ENCODE measurements at places on chromosomes 7 and 10.

DNA sequence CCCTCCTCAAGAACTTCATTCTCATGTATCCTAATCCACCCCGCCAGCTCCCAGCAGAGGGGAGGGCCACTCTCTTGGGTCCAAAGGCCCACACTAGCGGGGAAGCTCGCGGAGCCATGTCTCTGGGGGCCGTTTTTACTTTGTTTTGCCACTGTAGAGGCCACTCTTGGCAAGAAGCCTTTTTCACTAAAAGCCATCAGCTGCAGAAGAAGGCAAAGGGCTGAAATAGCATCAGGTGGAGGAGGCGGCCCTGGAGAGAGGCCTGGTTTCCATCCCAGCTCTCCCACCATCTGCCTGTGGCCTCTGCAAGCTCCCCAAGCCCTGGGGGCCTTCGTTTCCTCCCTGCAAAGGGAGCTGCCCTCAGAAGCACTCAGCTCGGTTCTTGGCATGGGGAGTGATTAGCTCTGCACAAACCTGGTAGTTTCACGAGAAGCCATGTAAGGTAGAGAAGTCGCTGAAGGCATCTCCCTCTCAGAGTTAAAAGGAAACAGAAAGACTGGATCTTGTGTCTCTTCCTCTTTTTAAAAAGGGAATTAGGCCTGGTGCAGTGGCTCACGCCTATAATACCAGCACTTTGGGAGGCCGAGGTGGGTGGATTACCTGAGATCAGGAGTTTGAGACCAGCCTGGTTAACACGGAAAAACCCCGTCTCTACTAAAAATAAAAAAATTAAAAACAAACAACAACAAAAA lies 70.3 kb downstream of the PARP12 start:
- no peak for DNase-seq

- DNase-seq: no peak
Observed at GRCh38 chr7:78017591-78018100, 219.1 kb downstream of the PHTF2 start.

GRCh38 chr7:116970238-116970910 lies 17.1 kb downstream of the ST7 start:
- DNase-seq: no peak

DNA sequence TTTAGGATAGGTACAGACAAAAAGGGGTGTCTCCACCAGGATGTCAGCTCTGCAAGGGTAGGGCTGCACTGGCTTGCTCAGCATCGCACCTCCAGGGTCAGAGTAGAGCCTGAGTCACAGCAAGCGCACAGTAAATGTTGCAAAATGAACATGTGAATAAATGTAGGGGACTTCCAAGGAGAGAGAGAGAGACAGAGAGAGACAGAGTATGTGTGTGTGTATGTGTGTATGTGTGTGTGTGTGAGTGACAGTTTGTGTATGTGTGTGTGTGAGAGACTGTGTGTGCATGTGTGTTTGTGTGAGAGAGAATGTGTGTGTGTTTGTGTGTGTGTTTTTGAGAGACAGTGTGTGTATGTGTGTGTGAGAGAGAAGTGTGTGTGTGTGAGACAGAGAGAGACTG lies 163.3 kb downstream of the RPS24 start:
- DNase-seq: peak; percentile 54

GRCh38 chr7:107446988-107447387 lies 22.9 kb upstream of the GPR22 start:
- DNase-seq: peak; percentile 49

- no peak for DNase-seq
Observed at GRCh38 chr10:119344381-119344780, 137.0 kb downstream of the GRK5 start.

DNA sequence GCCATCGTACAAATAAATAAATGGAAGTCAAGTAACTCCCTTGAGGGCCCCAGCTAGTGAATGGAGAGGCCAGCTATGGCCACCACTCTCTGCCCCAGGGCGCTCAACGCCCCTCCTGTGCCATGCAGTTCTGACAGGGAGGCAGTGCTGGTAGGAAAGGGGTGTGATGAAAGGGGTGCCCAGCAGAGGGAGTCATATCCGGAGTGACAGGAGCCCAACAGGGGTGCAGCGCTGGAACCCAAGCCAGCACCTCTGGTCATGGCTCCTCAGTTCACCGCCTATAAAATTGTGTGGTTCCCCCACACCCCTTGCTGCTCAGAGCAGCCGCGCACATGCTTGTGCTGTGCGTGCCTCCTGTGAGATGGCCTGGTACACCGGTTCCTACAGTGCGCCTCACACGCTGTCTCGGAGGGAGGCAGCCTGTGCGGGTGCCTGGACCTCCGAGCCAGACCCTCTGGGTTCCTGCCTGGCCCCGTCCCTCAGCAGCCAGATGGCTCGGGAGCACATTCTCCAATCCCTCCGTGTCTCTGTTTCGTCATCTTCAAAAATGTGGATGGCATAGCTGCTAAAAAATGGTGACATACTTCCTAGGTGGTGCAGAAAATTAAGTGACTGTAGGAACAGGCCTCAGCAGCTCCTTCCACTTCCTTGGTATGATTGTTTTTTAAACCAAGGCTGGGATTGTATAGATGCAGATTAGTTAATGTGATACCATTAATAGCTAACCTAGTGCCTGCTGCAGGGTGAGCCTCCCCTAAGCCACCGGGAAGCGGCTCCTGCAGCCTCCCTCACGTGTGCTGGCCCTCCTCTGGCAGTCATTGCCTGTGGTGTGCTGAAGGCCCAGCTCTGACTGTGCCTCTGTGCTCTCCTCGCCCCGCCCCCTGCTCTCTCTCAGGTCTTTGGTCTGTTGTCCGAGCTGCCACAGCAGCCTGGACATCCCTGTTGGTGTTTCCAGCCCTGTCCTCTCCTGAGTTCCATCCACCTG lies 125.8 kb downstream of the EGFR start:
- DNase-seq: no peak

- no peak for DNase-seq
Observed at GRCh38 chr7:22859641-22860290, 37.1 kb upstream of the TOMM7 start.

- DNase-seq: peak; percentile 35
Observed at GRCh38 chr10:49113741-49114141, 1.6 kb downstream of the VSTM4 start.

DNA sequence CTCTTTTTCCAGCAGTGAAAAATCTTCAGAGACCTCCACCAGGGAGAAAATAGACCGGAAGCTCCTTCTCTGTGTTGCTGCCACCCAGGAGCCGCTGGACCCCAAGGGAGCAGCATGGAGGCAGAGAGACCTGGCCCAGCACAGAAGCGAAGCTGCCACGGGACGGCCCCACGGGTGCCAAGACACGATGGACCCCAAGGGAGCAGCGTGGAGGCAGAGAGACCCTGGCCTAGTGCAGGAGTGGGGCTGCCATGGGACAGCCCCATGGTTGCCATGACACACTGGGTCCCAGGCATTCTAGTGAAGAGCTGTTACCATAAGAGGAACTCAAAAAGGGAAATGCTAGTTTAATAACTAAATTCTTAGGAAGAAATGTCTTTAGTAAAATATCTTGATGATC lies 186.3 kb downstream of the PTPRN2 start:
- DNase-seq: no peak

- DNase-seq: no peak
Observed at GRCh38 chr10:53022611-53023088, 250.1 kb upstream of the MBL2 start.

GRCh38 chr10:95456516-95456915 lies 104.7 kb downstream of the SORBS1 start:
- no peak for DNase-seq

DNA sequence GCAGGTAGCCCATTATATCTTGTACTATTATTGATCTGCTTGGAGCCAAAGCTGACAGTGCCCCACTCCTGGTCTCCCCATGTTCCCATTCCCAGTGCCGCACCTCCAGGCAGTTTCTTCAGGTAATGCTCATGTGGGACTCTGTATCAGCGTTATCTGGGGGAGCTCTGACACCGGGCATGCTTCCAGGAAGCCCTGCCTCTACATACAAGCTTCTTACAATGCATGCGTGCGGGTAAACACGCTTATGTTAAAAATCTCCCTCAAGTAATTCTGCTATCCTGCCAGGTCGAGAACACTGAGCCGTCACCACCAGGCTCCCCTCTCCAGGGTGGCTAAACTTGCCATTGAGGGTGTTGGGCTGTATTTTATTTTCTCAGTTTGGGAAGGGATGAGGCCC lies 61.6 kb upstream of the LBX1 start:
- no peak for DNase-seq

- DNase-seq: peak; percentile 31
Observed at GRCh38 chr7:6294839-6295238, 22.4 kb upstream of the CYTH3 start.

DNA sequence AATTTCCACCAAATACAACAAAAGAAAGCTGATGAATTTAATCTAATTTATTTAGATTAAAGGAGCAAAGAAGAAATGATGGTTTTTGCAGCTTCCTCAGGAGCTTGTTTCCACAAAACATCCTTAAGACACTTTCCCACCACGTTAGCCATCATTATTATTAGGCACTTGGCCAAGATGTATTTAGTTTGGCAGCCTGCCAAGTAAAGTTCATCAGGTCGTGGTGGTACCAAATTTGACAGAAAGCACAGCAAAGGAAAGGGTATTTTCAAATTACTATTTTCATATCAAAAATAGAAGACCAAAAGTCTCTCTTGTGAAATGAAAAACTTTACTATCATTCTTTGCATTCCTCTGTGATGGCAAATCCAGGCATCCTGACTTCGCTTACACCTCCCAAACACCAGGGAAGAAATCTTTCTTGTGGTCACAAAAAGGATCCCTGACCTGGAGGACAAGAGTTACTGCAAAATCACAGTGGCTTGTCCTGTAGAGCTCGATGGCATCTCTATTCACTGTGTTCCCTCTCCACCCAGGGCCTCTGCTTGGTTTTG lies 123.1 kb upstream of the INHBA start:
- DNase-seq: peak; percentile 58

GRCh38 chr7:51034521-51035264 lies 252.0 kb upstream of the GRB10 start:
- DNase-seq: peak; percentile 85

GRCh38 chr10:84195044-84195830 lies 900 bp downstream of the CDHR1 start:
- DNase-seq: no peak

DNA sequence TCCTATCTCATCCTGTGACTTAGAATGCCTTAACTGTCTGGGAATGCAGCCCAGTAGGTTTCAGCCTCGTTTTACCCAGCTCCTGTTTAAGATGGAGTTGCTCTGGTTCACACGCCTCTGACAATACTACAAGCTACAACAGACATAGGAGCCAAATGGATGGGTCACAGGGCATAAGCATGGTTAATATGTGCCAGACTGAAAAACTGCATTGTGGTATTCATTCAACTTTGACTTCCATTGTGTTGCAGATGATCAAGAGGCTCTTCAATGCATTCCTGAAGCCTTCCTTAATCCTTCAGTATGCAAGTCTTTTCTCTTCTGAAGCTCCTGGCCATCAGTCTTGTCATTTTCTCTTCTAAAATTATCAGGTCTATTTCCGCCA lies 20.3 kb upstream of the RNF32 start:
- DNase-seq: no peak

- no peak for DNase-seq
Observed at GRCh38 chr7:43791665-43792064, 33.2 kb downstream of the BLVRA start.

- DNase-seq: no peak
Observed at GRCh38 chr10:59905066-59905730, 1.2 kb downstream of the CCDC6 start.

DNA sequence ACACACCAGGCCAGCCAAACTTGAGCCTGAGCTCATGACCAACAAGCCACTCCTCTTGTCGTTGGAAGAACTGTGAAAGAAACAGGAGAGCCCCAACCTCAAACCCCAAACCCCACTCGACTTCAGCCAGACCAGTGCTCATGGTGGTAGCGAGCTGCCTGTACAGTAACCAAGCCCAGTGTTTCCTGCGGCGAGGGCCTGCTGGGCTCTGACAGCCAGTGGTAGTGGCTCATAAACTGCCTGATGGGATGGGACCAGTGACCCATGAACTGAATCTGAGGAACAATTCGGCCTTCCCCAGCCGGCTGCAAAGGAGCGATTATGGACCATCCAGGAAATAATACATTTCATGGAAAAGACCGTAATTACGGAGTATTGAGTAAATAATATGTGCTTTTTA lies 191.9 kb downstream of the RPS24 start:
- DNase-seq: no peak

GRCh38 chr7:152117356-152117755 lies 91.9 kb downstream of the GALNT11 start:
- DNase-seq: no peak

GRCh38 chr7:55641273-55641691 lies 69.0 kb upstream of the VOPP1 start:
- DNase-seq: peak; percentile 80

GRCh38 chr10:110365356-110366143 lies 60.8 kb upstream of the SMNDC1 start:
- DNase-seq: no peak

GRCh38 chr7:1975581-1975980 lies 257.2 kb downstream of the MAD1L1 start:
- no peak for DNase-seq
